ENCODE measurements at places on chromosomes 4 and X.

DNA sequence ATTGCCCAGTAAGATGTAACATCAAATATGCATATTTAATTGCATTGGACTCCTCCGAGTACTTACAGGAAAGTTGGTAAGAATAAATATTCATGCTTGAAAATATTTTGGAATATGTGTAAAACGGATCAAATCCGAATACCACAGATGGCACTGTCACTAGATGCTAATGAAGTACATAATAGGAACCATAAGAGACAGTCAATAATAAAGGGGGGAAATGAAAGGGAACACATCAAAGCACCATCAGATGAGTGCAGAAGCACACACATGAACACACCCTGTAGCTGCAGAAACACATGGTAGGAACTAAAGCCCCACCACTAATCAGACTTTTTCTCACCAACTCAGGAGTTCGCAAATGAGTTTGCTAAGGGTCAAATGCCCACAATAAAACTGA is 52.2 kb upstream of the PAGE5 start:
- DNase-seq, result no peak

GRCh38 chrX:154398668-154399526 is 720 bp downstream of the RPL10 start:
- DNase-seq, result peak; percentile 74

GRCh38 chr4:183563874-183564273 is 59.0 kb downstream of the ING2 start:
- no peak for DNase-seq

- DNase-seq, result no peak
Measured at GRCh38 chr4:56742080-56742871, 61.2 kb upstream of the HOPX start.
